ENCODE measurements at places on chromosomes 7 and 10.

DNA sequence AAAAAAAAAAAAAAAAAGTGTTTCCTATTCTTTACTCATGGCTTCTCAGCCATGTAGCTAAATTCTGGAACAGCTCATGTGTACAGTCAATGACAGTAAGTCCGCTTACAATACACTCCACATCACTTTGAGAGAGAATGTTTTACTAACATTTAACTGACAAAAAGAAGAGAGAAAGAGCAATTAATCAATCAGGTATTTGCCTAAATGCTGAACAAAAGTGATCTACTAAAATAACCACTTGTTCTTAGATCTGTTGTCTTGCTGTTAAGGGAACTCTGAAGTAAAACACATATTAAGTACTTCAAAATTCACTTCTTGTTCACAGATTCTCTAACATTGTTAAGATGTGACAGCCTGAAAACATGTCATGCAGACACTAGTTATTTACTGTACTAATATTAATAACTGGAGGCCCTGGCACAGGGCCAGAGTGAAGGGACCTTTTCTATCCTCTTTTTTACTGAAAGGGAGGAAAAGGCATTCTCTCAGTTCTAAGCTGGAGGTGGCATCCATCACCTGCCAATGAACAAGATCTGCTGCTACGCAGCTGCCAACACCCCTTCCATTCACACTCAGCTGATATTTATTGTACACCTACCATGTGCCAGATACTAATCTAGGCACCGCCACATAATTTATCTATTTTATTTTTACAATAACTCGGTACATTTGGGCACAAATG lies 72.6 kb downstream of the AHR start:
- DNase-seq = no peak

GRCh38 chr10:3772361-3773171 lies 12.4 kb downstream of the KLF6 start:
- no peak for DNase-seq

DNA sequence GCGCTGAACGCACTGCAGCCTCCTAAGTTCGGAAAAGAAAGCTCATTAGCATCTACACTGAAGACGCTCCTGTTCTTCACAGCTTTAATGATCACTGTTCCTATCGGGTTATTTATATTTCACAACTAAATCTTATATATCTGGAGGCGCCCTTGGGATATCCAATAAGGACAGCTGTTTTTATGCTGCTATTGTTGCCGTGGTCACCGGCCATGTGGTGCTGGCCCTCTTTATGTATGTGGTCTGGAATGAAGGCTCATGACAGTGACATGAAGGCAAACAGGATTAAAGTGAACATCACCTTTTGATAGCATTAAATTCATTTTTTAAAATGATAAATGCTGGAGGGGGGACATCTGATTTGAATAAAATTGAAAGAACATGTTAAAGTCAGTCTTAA lies 8.8 kb downstream of the BLVRA start:
- no peak for DNase-seq

- no peak for DNase-seq
Measured at GRCh38 chr7:128672927-128673517, 930 bp downstream of the GARIN1A start.

- DNase-seq = no peak
Measured at GRCh38 chr7:31054608-31055278, 2.6 kb downstream of the ADCYAP1R1 start.
